ENCODE measurements at places on chromosomes 5 and 9.
A peak's percentile ranks its signal among the peaks of the same experiment; 100 is the strongest.

DNA sequence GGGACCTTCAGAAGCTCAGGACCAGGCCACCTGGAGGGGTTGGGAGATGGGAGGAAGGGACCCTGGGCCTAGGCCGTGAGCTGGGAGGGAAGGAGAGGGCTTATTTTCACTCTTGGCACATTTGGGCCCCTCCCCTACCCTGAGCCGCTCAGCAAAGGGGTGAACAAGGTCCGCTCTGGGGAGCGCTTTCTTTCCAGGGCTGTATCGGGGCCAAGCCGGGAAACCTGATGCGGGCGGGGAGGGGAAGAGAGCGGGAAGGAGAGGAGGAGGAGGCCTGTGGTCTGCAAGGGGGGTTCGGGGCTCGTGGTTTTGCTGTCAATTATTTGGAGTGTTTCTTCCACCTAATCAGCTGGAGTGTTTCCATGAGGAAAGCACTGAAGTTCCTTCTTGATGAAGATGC is 62.7 kb upstream of the RXRA start:
- no peak for ATAC-seq

GRCh38 chr9:92378865-92379560 is 25.4 kb downstream of the OGN start:
- peak; percentile 90 for ATAC-seq

GRCh38 chr9:126360073-126360472 is 33.4 kb downstream of the MVB12B start:
- ATAC-seq, result no peak

DNA sequence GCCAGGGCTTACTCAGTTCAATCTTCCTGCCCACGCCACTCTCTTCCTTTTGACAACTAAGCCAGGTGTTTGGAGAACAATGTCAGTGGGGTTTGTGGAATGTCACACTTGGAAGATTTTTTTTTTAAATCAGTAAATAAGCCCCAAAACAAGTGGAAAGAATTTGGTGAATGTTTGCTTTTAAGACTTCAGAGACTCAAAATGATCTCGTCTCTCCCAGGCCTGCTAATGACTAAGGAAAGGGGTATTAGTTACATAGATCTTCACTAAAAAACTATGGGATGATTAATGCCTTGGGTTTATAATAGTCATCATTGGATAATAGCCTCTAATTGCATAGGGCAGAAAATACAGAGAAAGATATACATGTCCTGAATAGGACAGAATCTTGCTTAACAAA is 166.4 kb downstream of the DMRT2 start:
- no peak for ATAC-seq

DNA sequence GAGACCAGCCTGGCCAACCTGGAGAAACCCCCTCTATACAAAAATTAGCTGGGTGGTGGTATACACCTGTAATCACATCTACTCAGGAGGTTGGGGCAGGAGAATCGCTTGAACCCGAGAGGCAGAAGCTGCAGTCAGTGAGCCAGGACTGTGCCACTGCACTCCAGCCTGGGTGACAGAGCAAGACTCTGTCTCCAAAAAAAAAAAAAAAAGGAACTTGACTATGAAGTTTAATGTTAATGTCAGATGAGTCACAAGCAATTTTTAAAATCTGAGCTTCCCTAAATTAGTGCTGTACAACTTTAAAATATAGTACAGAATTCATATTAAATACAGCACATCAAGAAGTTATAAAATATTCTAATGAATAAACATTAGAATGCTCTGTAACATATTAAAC is 1.5 kb downstream of the MEIKIN start:
- no peak for ATAC-seq

DNA sequence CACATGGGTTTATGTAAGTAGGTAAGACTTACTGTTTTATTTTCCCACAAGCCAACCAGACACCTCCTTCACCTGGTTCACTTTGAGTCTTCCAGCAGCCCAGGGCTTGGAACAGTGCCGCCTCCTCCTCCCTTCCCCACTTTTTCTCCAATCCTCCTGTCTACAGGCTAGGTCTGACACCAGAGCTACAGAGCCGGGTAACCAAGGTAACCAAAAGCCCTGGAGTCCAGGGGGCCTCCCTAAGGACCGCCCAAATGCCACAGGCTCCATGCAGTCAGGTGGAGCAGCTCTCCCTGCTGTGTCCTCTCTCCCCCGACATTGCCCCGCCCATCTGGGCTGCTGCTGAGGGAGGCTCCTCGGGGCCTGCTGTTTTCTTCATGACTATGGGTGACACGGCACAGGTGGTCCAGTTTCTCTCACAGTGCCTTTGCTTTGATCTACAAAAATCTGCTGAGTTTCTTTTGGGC is 138.0 kb upstream of the EFNA5 start:
- ATAC-seq, result no peak

DNA sequence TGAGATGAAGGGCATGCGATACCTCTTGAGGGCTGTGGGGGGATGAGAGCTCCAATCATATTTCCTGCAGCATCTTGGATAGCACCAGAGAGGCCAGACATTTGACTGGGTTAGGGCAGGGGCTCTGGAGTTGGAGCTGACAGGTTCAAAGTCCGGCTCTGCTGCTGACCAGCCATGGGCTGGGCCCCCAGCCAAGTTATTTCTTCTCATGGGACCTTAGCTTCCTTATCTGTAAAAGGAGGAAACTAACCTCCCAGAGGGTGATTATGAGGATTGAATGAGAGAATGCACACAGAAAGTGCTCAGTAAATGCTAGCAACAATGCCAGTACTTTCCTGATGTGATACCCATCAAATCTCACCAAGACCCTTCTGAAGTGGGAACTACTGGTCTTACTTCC is 65.2 kb upstream of the SLC25A51 start:
- ATAC-seq, result peak; percentile 25

GRCh38 chr9:79671558-79671957 is 99.8 kb downstream of the TLE4 start:
- ATAC-seq, result no peak

GRCh38 chr5:119360905-119361593 is 5.2 kb downstream of the TNFAIP8 start:
- no peak for ATAC-seq

GRCh38 chr5:5370059-5370774 is 52.3 kb upstream of the ICE1 start:
- no peak for ATAC-seq

GRCh38 chr5:151692312-151692711 is 5.6 kb upstream of the SPARC start:
- ATAC-seq, result no peak

GRCh38 chr9:23117616-23118015 is 671.0 kb downstream of the DMRTA1 start:
- ATAC-seq, result no peak

DNA sequence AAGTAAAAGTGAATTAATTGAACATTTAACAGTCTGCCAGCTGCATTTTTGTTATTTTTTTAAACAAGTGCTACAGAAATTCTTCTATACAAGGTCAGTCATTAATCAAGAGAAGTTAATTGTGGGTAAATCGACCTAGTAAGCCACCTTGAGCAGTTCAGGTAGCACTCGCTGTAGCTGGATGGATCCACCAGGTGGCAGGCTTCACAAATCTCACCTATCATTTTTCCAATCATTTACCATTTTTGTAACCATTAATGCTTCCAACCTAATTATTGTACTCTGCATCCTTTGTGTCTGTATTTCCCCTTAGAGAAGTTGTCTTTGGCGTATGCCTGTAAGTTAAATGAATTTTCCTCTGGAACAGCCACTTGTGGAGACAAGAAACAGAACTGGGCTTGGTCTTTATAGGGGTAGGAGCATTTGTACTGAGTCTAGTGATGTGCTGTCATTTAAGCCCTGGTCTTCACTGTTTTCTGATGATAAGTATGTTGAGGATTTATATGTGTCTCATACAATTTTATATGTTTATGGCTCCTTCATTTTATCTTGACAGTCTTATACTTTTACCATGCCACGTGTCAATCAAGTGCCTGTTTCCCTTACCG is 39.5 kb downstream of the CD180 start:
- ATAC-seq, result peak; percentile 72

DNA sequence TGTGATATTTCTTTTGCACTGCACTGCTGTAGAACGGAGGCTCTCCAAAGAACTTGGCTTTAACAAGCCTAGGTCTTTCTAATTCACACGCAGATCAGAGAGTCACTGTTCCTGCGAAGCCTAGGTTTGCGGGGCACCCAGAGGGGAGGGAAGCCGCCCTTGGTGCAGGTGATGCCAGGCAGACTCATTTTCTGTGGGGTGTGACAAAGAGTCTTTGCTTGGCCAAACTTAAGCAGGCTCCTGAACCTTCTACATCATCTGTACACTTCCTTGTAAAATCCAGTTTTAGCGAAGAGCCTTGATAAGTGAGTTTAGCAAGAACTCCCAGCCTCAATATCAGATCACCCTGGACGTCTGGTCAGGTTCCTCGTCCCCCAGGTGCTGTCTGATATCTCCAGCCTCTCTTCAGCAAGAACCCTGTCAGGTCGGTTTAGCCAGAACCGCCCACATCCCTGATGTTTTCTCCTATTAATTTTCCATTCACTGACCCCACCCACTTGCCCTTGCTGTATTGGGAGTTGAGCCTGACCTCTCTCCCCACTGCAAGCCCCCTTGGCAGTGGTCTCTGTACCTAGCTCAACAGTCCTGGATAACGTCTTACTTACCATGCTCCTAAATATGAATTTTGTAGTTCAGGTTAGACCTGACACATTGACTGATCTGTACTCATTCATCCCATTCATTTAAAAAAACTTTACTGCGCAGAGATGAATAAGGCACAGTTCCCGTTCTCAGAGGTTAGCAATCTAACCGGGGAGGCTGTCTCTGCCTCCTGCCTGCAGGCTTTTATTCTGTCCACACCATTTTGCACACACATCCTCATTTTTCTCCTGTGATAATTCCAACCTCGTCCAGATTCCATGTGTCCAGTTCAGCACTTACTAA is 880 bp upstream of the UBAC1 start:
- peak; percentile 11 for ATAC-seq

- no peak for ATAC-seq
Observed at GRCh38 chr9:124493794-124494479, 13.3 kb downstream of the NR5A1 start.

DNA sequence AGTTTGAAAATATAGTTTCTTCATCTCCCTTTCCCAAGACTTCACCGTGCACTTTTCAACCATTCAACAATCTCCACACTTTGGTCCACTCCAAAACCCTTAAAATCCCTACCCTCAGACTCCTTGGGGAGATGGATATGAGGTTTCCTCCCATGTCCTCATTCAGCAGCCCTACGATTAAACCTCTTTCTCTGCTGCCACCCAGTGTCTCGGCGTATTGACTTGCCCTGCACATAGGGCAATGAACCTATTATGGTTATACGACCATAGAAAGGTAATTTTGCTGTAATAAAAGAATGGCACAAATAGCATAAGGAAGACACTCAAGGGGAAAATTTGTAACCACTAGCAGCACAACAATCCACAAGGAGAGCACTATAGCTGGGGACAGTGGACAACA is 803.5 kb downstream of the TLE1 start:
- no peak for ATAC-seq

GRCh38 chr5:23223846-23224245 is 283.6 kb upstream of the PRDM9 start:
- no peak for ATAC-seq

DNA sequence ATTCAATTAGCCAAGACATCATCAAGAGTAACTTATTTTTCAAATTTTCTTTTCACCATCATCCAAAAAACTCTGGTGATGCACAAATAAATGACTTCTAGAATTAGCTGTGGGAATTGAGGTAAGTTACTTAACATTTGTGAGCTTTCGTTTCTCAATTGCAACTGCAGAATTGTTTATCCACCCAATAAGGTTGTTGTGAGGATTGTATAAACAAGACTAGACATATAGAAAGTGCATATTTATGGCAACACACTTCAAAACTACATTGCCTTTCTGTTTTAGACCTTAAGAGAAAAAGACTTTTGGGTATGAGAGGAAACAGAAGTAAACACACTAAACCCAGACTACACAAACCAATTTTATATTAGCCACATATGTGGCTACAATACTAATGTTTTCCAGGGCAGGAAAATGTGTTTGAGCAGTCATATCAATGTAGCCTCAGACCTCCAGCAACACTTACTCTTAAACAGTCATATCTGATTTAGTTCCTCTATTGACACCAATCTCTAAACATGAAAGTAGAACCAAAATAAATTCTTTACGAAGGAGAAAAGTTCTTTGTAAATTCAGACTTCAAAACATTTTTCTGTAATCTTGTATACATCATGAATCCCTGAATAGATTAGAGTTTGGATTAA is 488.0 kb upstream of the CYLC2 start:
- ATAC-seq, result no peak

- peak; percentile 67 for ATAC-seq
Observed at GRCh38 chr5:149605998-149606724, 24.9 kb downstream of the ARHGEF37 start.

- ATAC-seq, result peak; percentile 74
Observed at GRCh38 chr5:53031695-53032096, 42.5 kb downstream of the ITGA2 start.

- ATAC-seq, result no peak
Observed at GRCh38 chr5:90834711-90835110, 276.1 kb downstream of the ADGRV1 start.

GRCh38 chr9:20048437-20048836 is 259.6 kb upstream of the SLC24A2 start:
- no peak for ATAC-seq

- ATAC-seq, result peak; percentile 64
Observed at GRCh38 chr5:76500633-76501393, 97.7 kb downstream of the IQGAP2 start.

- ATAC-seq, result no peak
Observed at GRCh38 chr9:90641086-90641485, 1.5 kb downstream of the DIRAS2 start.

DNA sequence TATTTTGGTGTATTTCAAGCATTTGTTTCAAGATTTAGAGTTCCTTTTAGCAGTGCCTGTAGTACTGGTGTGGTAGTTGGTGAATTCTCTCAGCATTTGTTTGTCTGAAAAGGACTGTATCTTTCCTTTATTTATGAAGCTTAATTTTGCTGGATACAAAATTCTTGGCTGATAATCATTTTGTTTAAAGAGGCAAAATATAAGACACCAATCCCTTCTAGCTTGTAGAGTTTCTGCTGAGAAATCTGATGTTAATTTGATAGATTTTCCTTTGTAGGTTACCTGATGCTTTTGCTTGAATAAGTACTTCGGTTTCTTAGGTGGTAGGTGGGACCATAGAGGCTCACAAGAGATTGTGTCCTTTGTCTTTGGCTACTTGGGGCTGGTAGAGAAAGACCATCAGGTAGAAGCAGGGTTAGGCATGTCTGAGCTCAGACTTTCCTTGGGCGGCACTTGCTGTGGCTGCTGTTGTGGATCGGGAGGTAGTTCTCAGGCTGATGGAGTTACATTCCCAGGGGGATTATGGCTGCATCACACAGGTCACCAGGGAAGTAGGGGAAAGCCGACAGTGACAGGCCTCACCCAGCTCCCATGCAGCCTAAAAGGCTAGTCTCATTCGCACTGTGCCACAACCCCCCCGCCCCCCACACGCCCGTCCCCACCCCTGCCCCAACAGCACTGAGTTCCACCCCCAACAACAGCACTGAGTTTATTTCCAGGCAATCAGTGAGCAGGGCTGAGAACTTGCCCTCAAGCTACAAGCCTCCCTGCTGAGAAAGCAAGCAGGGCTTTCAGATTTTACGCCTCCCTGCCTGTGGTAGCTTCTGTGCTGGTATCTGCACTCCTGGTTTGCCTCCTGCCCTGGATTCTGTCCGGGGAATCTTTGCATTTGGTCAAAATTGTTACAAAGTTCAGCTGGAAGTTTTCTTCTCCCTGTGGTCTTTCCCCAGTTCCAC is 127.1 kb upstream of the GLRA1 start:
- no peak for ATAC-seq

Measured in SK-N-SH treated with all-trans-retinoic acid at 6 μM for 48 hours (cell line).